ENCODE measurements at places on chromosomes 7 and 10.

- peak; percentile 47 for DNase-seq
Observed at GRCh38 chr10:34816501-34817002, 1.5 kb upstream of the PARD3 start.

GRCh38 chr7:37438906-37439652 lies 9.6 kb downstream of the ELMO1 start:
- DNase-seq, result no peak

DNA sequence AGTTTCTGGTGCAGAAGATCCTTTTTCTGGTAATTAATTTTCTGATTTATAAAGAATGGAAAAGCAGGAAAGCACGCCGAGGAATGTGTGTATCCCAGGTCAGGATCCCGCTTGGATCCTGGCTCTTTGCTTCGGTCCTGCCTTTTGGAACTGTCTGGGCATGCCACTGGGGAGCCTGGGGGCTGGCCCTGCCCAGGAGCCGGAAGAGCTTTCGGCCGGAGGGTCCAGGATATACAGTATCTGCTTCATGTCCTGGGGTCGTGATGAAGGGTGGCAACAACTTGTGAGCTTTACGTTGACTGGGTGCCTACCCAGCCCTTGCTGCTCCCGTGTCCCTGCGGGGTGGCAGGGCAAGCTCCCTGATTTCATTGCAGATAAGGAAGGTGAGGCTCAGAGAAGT lies 2.4 kb downstream of the SH2D4B start:
- DNase-seq, result no peak

DNA sequence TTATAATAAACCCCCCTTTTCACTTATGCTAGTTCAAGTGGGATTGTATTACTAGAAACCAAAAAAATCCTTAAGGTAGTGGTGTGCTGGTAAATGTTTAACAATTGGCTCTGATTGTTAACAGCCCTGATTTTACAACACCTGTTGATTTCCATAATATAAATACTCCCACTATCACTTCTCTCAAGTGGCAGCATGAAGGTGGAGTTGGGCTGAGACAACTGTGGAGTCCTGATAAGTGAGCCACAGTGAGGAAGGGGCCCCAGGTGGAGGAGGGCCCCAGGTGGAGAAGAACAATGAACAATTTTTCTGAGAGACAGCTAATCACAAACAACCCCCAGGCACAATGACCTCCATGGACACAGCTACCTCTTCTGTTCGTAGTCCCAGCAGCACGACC lies 26.4 kb downstream of the SSMEM1 start:
- DNase-seq, result no peak

DNA sequence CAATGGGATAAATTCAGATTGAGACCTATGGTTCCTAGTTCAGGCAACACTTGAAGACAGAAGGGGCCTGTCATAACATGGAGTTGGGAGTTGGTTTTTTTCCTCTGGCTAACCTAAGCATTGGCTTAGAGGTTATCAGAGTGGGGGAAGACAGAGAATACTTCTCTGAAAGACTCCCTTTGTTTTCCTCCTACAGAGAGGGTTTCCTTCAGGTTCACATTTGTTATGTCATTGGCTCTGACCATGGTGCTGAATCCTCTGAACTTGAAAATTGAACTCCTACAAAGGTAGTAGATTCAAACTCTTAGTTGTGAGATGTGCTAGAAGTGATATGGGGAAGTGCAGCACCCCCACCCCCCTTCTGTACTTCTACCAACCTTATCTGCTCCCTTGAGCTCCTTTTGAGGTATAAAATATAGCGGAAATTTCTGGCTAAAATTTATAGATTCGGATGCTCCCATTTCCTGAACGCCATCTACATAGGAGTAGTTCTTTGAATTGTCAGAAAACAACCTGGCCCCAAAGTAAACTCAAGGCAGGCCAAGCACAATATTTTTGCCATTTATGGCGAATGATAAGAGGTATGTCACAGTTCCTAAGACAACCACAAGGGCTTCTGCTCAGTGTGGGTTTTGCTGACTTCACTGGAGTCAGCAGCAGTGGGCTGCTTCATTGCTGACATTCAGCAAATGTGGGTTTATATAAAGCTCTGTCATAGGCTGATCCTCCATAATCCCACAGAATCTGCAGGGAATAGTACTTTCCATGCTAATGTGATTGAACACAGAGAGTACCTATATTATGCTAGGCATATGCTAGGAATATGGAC lies 131.6 kb upstream of the KLF14 start:
- DNase-seq, result no peak

DNA sequence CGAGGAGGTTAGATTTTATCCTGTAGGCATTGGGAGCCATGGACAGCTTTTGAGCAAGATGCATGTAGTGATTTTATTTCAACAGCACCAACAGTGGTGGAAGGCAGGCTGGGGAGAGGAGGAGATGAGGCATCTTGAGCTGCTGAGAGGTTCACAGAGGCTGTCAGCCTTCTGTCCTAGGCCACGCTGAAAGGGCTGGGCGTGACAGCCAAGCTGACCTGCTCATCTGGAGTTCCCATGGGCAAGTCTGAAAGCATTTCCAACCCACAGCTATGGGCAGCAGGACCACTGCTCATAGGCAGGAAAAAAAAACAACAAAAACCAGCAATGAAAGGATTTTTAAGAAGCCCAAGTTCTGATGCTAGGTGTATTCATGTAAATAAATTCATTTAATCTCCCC lies 7.7 kb downstream of the NEURL1 start:
- no peak for DNase-seq
